Gastroesophageal sphincter (tissue), 4 donors: ENCODE measurements at places on chromosomes 5 and 9. TPM values are rescaled to one million over a fixed set of nuclear protein-coding genes. Genes with fewer than 3 reads are reported as not detected.

The PTCH1 gene
- 15.7 TPM for total RNA-seq

The NR4A3 gene
- total RNA-seq, result 3.0 TPM

The SLU7 gene
- total RNA-seq, result 52.6 TPM

The LHX3 gene
- total RNA-seq, result not detected

GRCh38 chr5:170217831-170218230 is 15.0 kb upstream of the C5orf58 start:
- no peak overlapping the region for H3K4me3 ChIP-seq
- H3K27ac ChIP-seq, result no peak overlapping the region

DNA sequence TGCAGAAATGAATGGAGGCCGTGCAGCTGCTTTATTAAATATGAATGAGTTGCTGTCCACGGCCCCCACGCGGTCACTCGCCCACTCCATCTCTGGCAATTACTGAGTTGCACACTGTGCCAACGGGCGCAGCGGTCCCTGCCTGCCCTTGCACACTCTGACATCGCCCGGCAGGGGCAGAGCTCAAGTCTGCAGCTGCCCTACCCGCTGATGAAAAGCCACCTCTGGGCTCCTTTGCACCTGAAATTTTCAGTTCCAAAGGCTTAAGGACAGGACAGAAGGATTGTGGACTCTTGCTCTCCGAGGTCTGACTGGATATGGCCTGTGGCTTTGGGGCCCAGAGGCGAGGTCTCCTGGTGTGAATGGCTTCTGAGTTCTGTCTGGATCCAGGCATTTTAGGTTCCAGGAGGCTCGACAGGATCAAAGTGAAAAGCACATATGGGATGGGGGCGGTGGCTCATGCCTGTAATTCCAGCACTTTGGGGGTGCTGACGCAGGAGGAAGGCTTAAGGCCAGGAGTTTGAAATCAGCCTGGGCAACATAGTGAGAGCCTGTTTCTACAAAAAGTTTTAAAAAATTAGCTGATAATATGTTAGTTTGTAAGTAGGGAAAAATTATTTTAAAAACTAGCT is 201.8 kb downstream of the PAX5 start:
- no peaks in the 10 kb centered on the region for H3K4me1 ChIP-seq
- ATAC-seq, result peak; percentile 29
- H3K27ac ChIP-seq, result no peak overlapping the region
- no peak overlapping the region for H3K4me3 ChIP-seq
- no peaks in the 10 kb centered on the region for H3K36me3 ChIP-seq
- no peaks in the 10 kb centered on the region for H3K27me3 ChIP-seq

- no peak overlapping the region for H3K27ac ChIP-seq
- no peaks in the 10 kb centered on the region for H3K27me3 ChIP-seq
- no peak for ATAC-seq
- H3K4me3 ChIP-seq, result no peak overlapping the region
- H3K4me1 ChIP-seq, result no peaks in the 10 kb centered on the region
- no peaks in the 10 kb centered on the region for H3K36me3 ChIP-seq
These were observed 344.9 kb downstream of the ARL15 start for GRCh38 chr5:53965459-53965858.

DNA sequence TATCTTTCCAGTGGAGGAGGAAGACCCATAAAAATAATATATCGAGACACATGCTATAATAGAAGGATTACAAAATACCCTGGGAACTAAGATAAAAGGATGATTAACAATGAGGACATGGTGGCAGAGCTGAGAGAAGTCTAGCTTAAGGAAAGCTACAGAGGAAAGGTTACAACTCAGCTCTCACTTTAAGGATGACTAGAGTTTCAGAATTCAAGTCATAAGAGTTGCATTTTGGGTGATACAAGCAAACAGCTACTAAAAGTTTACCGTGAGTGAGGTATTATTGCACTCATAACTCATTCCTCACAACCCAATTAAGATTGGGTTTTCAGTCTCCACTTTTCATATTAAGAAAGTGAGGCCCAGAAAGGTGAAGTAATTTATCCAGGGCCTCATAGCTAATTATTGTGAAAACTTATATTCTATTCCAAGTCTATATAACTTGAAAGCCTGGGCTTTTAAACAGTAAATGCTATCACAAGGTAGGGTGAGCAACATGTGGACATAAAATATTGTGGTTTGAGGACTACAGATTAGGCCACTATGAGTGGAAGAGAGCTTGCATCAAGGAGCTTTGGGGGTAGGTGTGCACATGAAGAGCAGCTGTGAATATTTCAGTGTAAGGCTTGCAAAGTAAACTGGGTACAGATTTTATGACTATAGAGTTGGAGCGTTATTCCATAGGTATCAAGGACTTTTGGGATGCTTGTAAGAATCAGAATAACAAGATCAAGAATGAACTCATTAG is 28.0 kb downstream of the JAKMIP2 start:
- H3K4me1 ChIP-seq, result no peaks in the 10 kb centered on the region
- no peak overlapping the region for H3K27ac ChIP-seq
- H3K27me3 ChIP-seq, result no peaks in the 10 kb centered on the region
- no peaks in the 10 kb centered on the region for H3K36me3 ChIP-seq

DNA sequence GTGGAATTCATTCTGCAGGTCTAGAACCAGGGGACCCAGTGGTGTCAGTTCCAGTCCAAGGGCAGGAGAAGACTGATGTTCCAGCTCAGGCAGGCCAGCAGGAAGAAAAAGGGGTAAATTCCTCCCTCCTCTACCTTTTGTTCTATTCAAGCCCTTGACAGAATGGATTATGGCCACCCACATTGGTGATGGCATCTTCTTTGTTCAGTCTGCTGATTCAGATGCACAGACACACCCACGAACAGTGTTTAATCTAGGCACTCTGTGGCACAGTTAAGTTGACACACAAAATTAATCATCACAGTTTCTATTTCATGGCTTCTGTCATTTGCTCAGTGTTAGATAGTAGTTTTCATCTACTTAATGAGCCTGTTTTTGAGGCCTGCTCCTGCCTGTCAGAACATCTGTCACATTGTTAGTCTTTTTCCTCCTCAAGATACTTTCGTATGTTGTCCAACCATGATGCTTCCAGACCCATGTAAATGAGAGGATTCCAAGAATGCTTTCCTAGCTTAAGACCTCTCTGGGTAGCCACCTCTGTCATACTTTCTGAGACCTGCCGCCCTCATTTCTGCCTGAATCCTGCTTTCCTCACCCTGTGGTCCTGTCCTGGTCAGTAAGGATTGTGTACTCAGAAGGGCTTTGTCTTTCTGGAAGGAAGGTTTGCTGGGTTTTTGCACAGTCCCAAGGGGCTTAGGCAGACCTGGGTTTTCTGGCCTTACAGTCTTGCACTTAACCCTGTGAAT is 72.5 kb downstream of the SPIN1 start:
- no peaks in the 10 kb centered on the region for H3K27me3 ChIP-seq
- no peak overlapping the region for H3K4me3 ChIP-seq
- ATAC-seq, result no peak

GRCh38 chr5:39256477-39257235 is 37.3 kb upstream of the FYB1 start:
- H3K4me1 ChIP-seq, result no peaks in the 10 kb centered on the region
- H3K27me3 ChIP-seq, result no peaks in the 10 kb centered on the region
- no peak overlapping the region for H3K4me3 ChIP-seq
- ATAC-seq, result peak; percentile 63
- no peaks in the 10 kb centered on the region for H3K36me3 ChIP-seq

DNA sequence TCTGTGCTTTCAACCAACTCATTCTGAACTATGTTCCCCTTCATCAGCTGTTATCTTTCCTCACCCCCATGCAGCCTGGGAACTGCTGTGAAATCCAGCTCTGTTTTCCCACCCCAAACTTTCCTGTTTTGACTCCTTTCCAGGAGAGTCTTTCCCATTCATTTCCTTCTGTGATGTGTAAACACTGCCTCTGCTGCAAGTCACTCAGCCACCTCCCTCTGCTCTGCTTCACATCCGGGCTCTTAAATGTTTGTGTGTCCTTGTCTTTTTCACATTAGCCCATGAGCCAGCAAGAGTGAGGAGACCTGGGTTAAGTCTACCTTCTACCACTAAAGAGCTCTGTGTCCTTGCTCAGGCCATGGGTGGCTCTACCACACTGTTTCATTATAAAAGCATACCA is 137.5 kb downstream of the ICE1 start:
- H3K27me3 ChIP-seq, result no peaks in the 10 kb centered on the region
- ATAC-seq, result no peak
- H3K4me1 ChIP-seq, result no peaks in the 10 kb centered on the region
- H3K36me3 ChIP-seq, result no peaks in the 10 kb centered on the region

- no peaks in the 10 kb centered on the region for H3K27me3 ChIP-seq
- H3K36me3 ChIP-seq, result no peaks in the 10 kb centered on the region
- no peak overlapping the region for H3K4me3 ChIP-seq
- ATAC-seq, result no peak
- peaks cover 23% of the 10 kb centered on the region for H3K4me1 ChIP-seq
These were observed 10.6 kb upstream of the AGXT2 start for GRCh38 chr5:35058374-35058788.

DNA sequence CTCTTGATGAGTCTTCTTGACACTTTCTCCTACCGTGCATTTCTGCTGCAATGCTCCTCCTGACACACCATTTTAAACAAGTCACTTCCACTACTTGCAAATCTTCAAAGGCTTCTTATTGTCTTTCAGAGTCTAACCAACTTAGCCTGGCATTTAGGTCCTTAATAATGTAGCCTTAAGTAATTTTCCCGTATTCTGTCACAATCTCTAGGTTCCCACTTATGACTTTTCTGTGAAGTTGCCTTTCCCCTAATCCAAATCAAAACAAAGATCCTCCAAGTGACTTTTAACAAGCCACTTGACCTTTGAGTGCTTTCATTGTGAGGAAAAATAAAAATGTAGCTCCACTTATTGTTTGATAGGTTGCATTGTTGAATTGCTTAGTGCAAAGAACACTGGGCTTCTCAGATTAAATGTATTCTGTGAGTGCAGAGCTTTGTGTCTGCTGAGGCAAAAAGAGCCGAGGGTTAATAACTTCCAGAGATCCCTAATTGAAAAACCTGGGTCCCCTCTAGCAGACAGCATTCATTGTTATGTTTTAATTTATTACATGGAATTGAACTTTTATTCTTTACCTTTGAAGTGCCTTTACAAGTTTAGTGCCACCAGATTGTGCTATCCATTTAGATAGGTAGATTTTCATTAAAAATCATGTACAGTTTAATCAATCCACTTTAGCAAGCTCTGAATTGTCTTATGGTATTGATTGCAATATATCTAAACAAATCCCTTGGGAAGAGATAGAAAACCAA is 341.7 kb upstream of the TYRP1 start:
- no peaks in the 10 kb centered on the region for H3K27me3 ChIP-seq
- H3K4me1 ChIP-seq, result no peaks in the 10 kb centered on the region
- no peaks in the 10 kb centered on the region for H3K36me3 ChIP-seq
- no peak for ATAC-seq
